Gastrocnemius medialis (tissue), 4 donors: ENCODE measurements at places on chromosomes 1 and 21. TPM values are rescaled to one million over a fixed set of nuclear protein-coding genes. Genes with fewer than 3 reads are reported as not detected.
A peak's percentile ranks its signal among the peaks of the same experiment; 100 is the strongest.

Gene TNFAIP8L2
- total RNA-seq = not detected

Gene AIRE
- total RNA-seq = not detected

Gene VPS45
- total RNA-seq = 17.0 TPM

Gene KRTAP19-3
- not detected for total RNA-seq

GRCh38 chr1:61463220-61463619 lies 261.7 kb downstream of the TM2D1 start:
- DNase-seq = no peak

GRCh38 chr1:162070094-162070748 lies 730 bp downstream of the NOS1AP start:
- DNase-seq = peak; percentile 11

GRCh38 chr1:187236199-187236598 lies 407.4 kb downstream of the PLA2G4A start:
- no peak for DNase-seq
